Mammary epithelial cell (primary cell): ENCODE measurements at places on chromosomes 13 and 19. TPM values are rescaled to one million over a fixed set of nuclear protein-coding genes. Genes with fewer than 3 reads are reported as not detected.

Gene ATP4B
- not detected for total RNA-seq

Gene OR10H3
- total RNA-seq: not detected in 2 replicates

Gene RFXAP
- total RNA-seq: 3.3 TPM

Gene PRR20C
- not detected in 2 replicates for total RNA-seq

Gene COL4A2
- 94.2 TPM for total RNA-seq

Gene CGB1
- not detected for total RNA-seq

Gene HRC
- not detected for total RNA-seq

Gene GRK1
- total RNA-seq: 0.50 TPM

Gene TMEM221
- 0.17 TPM for total RNA-seq
